ENCODE measurements at places on chromosomes 3 and 15.

DNA sequence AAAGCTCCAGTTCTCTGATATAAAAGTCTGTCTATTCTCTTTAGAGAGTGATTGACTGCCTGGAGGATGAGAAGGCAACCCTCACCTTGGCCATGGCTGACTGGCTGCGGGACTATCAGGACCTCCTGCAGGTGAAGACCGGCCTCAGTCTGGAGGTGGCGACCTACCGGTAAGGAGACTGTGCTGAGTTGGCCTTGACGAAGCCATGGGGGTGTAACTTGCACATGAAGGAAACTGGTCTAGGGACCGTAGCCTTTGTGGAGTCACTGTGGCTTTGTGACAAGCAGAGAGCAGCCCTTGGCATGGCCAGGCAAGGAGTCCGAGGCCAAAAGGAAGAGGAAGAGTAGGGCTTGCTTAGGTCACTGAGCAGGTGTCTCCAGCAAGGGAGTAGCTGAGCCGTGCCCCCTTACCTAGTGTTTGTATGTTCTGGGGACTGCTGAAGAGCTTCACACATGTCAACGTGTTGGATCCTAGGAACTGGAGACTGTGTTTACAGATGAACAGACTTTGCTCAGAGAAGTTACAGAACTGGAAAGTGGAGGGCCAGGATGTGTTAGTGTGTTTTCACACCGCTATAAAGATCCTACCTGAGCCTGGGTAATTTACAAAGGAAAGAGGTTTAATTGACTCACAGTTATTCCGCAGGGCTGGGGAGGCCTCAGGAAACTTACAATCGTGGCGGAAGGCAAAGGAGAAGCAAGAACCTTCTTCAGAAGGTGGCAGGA, 8.8 kb downstream of the SYNM start:
- no peak for DNase-seq

GRCh38 chr3:39276746-39277145, 3.1 kb downstream of the CX3CR1 start:
- no peak for DNase-seq

GRCh38 chr15:36601497-36601932, 22.1 kb downstream of the CDIN1 start:
- DNase-seq: no peak

DNA sequence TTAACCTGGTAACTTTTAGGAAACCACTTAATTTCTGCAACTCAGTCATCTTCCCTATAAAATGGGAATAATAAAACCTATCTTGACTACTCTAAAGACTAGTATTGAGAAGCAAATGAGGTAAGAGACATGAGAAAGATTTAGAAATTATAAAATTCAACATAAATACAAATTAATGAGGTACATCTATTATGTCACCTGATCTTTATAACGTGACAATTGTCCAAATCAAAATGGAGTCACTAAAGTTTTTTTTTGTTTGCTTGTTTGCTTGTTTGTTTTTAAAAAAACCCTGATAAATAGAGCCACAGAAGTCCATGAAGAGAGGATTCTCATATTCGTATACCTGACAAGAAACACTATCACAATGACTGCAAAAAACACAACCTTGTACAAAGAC, 242.8 kb downstream of the LRRN1 start:
- no peak for DNase-seq

DNA sequence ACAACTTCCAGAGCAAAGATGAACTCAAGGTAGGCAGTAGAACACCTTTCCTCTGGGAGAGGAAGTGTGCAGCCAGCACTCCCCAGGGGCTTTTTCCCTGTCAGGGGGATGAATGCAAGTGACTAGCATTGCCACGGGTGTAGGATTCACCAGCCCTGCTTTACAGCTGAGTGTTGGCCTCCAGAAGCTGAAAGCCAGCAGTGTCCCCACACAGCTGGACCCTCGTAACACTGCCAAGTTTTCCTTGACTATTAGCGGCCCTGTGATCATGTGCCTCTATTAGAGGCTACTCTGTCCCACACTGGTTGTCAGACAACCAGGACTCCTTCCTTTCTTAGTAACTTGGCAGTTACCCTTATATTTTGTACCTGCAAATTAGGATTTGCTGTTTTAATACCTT, 104.9 kb upstream of the MANF start:
- DNase-seq: no peak

DNA sequence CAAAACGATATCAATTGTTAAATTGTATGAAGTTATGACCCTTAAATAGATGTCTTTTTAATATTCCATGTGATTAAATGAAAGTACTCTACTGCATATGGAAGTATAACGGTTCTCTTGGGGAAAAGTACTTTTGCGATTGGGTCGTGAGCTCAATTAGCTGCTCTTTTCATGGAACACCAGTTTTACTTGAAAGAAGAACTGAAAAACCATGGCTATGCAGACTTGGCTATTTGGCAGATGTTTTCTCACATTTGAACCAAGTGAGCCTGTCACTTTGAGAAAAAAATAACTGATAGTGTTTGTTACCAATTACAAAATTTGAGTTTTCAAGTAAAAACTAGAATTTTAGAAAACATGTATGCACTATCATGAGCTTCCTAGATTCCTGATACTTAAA, 5.9 kb upstream of the INAFM2 start:
- DNase-seq: no peak

GRCh38 chr3:27591312-27592210, 107.4 kb upstream of the SLC4A7 start:
- DNase-seq: peak; percentile 55

DNA sequence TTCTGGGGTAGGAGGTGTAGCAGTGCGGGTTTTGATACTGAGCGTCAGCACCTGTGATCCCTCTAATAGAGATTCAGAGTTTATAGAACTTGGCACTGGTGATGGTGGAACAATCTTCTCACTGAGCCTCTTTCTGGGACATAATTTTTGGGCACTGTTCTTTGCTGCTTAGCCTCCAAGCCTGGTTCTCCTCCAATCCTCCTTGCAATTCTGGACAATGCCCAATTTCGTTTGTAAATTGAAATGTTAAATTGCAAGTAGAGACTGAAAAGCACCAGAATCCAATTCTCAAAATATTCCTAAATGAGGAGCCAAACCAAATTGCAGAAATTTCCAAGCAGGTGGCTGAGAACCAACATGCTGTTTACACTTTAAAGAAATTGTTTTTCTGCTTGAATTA, 149.8 kb upstream of the ABI3BP start:
- DNase-seq: no peak

DNA sequence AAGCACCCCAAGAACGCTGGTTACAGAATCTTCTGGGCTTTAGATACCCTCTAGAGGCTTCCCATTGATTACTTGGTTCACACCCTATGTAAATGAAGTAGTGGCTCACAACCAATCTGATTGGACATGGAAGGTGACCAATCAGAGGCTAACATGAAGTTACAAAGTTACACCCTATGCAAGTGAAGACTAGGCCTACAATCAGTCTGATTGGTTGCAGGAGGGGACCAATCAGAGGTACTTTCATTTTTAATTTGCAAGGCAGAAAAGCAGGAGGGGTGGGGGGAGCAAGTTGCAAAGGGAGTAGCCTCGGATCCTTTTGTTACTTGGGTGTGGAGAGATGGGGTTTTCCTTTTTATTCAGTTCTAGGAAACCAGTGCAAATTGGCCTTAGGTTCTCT, 11.1 kb upstream of the RTP2 start:
- peak; percentile 26 for DNase-seq

DNA sequence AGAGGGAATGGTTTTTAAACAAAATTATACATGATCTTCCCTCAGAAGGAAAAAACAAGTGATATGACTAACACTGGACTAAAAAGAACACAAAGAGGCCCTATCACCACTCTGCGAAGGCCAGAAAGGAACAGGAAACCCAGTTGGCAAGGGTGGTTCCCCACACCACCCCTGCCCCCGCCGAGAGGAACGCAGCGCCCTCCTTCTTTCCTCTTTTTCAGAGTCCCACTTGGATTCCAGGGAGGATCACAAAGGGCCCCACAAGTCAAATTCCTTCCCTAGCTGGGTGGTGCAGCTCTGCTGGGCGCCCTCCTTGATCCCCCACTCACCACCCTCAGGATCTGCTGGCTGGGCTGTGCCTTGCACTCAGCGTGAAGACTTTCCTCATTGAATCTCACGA, 29.8 kb downstream of the PLA1A start:
- peak; percentile 42 for DNase-seq

- peak; percentile 28 for DNase-seq
These were observed 238.0 kb upstream of the CTNNB1 start for GRCh38 chr3:40961104-40961857.
